Activated CD4-positive, alpha-beta memory T cell treated with anti-CD3 and anti-CD28 coated beads, Interleukin-2, amount 10 ng/mL, durations not matched to agents 7 days and 5 days (primary cell): ENCODE measurements at places on chromosomes 11 and 22. TPM values are rescaled to one million over a fixed set of nuclear protein-coding genes. Genes with fewer than 3 reads are reported as not detected.

- no peak for DNase-seq
These were observed 272.8 kb upstream of the SYN3 start for GRCh38 chr22:33331017-33331416.

SLC6A5 gene
- not detected for total RNA-seq

KCNJ5 gene
- not detected for total RNA-seq

SNAP29 gene
- 34.7 TPM for total RNA-seq

- DNase-seq = no peak
These were observed 64.7 kb downstream of the MTMR3 start for GRCh38 chr22:29947410-29948384.

C11orf87 gene
- not detected for total RNA-seq

DEPDC7 gene
- total RNA-seq = 1.1 TPM

DNA sequence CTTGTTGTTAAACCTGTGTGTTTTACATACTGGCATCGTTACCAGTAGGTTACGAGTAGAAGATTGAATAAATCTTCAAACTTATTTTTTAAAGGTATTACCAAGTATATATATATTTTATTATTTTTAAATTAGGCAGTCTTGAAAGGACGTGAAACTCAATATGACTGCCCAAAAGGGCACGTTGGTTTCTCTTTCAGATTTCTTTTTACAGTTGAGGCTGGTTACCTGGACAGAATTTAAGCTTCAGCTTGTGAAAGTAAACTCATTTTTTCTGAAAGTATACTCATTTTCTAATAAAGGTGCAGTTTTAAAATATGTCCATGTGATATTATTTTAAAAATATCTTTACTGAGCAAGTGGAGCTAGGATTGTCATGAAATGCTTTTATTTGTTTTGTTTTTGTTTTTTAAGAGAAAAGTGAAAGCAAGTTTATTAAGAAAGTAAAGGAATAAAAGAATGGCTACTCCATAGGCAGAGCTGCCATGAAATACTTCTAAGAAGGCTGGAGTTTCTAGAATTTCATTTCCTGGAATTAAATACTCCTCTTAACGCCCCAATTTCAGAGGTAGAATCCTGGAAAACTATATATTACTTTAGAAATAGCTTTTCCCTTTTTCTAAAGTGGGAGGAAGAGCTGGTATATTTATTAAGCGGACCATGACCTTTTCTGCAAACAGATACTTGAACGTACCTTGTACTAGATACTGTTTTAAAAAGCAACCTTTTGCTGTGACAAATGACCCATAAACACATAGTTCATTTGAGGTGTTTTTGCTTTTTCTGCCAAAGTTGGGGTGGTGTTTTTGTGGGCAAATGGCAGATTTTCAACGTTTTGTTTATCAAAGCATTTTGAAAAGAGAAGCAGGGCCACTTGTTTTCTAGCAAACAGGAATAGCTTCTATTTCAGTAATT lies 1.9 kb downstream of the FBXO7 start:
- no peak for DNase-seq

RRP7A gene
- 58.8 TPM for total RNA-seq

DNAL4 gene
- total RNA-seq = 8.0 TPM

DNA sequence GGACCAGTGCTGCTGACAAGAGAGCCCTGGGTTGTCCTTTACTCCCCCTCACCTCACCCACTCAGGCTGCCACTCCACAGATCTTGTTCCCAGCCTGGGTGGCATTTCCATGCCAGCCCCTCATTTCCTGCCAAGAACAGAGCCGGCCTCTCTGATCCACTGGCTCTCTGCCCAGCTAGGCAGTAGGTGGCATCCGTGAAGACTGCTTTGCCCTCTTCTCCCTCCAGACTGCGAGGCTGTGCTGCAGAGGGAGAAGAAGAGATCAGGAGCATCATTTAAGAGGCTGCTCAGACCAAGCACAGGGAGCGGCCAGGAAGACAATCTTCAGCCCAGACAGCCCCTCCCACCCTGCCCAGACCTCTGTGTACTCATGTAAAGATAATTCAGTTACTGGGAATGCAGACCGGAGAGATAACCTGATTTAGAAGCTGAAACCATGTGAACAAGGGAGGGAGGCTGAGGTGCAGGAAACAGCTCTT lies 126.9 kb upstream of the NCAM1 start:
- DNase-seq = no peak

- DNase-seq = no peak
These were observed 6.9 kb downstream of the KMT5B start for GRCh38 chr11:68206211-68206610.

DNA sequence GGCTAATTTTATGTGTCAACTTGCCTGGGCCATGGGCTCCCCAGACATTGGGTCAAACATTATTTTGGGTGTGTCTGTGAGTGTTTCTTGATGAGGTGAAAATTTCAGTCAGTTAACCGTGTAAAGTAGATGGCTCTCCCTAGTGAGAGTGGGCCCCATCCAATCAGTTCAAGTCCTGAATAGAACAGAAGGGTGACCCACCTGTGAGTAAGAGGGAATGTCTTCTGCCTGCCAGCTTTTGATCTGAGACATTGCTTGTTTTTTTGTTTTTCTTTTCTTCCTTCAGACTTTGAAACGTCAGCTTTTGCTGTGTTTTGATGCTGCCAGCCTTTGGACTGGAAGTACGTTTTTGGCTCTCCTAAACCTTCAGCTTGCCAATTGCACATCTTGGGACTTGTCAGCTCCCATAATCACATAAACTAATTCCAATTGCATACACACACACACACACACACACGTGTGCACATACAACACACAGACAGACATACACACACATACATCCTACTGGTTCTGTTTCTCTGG lies 300.1 kb downstream of the CNTN5 start:
- no peak for DNase-seq

DNA sequence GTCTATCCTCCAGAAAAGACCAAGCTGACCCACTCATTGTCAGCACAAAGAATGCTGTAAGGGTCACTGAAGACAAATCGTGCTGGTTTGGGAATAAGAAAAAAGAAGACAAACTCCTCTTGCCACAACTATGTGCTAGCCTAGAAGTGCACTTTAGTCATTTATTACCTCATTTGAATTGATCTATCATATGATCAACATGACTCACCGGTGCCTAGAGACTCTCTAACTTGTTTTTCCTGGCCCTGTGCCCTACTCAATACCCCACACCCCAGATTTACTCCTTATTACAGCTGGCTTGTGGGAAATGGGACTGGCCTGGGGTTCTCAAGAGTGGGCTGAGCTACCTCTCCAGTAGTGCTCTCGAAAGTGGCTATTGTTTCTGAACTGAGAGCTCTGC lies 35.9 kb upstream of the HORMAD2 start:
- DNase-seq = no peak

TRPM5 gene
- total RNA-seq = not detected

- no peak for DNase-seq
These were observed 38.0 kb downstream of the CLDN25 start for GRCh38 chr11:113817626-113818025.

NPAS4 gene
- 0.20 TPM for total RNA-seq

DNA sequence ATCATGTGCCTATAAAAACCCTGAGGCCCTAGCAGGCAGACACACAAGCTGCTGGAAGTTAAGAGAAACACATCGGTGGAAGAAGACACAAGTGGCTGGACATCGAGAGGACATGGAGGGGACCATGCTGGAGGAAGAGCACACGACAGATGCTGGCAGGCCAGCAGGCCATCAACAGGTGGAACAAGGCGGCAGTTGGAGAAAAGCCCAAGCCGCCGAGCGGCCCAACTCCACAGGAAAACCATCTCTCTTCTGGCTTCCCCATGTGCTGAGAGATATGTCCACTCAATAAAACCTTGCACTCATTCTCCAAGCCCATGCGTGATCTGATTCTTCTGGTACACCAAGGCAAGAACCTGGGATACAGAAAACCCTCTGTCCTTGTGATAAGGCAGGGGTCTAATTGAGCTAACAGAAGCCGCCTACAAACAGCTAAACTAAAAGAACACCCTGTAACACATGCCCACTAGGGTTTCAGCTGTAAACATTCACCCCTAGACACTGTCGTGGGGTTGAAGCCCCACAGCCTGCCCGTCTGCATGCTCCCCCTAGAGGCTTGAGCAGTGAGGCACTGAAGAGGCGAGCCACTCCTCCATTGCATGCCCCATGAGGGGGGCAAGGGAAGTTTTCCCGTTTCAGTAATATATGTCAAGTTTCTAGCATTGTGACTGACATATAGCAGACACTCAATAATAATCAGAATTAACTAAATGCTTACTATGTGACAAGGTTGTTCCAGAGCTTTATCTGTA lies 39.0 kb upstream of the MMP20 start:
- DNase-seq = no peak

WNT7B gene
- not detected for total RNA-seq
